Stimulated activated CD4-positive, alpha-beta T cell treated with anti-CD3 and anti-CD28 coated beads, Interleukin-4, amount 100 ng/mL, for 4 hours (primary cell): ENCODE measurements at places on chromosomes 2 and 18.

GRCh38 chr18:58077329-58077728 lies 33.3 kb downstream of the NEDD4L start:
- no peak for DNase-seq

DNA sequence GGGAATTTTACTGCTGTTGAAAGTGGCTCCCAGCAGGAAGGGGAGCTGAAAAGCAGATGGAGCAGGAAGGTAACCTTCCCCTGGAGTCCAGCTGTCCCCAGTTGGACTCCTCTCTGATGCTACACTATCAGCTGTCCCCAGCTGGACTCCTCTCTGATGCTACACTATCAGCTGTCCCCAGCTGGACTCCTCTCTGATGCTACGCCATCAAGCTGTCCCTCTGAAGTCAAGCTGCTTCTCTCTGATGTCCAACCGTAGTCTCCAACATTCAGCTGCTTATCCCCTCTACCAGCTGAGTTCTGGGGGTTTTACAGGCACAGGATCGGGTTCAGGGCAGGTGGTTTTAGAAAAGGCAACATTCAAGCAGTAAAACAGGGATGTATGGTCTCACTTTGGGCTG lies 19.8 kb upstream of the SUCLG1 start:
- DNase-seq: no peak

DNA sequence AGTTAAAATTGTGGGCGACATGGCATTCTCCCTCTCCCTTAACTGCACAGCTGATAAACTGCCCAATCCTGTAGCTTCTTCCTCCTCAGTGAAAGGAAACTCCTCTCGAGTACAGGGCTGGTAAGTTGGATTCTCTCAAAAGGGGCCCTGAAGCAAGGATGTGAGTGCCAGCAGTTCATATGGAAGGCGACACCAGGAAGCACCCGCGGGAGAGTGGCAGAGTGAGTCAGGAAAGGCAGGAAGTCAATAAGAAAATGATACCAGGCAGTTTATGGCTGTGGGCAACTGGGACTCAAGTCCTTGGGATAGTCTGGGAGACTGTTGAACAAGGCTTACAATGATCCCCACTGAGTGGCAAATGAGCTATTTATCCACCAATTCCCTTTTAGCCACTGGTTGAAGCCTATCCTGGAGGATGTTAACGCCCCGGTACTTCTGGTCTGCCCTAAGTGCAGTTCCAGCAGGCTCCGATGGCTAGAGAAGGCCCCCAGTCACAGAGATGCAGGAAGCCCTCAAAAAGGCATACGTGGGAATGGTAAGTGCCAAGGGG lies 34.8 kb downstream of the ABHD3 start:
- DNase-seq: no peak

GRCh38 chr2:237254911-237255578 lies 158.9 kb downstream of the COL6A3 start:
- DNase-seq: no peak

DNA sequence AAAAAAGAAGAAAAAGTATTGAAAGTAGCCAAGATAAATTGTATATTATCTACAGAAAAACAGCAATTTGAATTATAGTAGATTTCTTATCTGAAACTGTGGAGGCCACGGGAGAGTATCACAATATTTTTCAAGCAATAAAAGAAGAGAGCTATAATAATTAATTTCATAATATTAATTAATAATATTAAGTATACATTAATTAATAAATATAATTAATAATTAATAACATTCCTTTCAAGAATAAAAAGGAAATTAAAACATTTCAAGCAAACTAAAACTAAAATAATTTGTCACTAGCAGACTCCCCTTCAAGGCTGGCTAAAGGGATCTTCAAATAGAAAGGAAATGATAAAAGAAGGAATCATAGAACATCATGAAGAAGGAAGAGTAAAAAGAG lies 372.7 kb upstream of the KYNU start:
- no peak for DNase-seq

DNA sequence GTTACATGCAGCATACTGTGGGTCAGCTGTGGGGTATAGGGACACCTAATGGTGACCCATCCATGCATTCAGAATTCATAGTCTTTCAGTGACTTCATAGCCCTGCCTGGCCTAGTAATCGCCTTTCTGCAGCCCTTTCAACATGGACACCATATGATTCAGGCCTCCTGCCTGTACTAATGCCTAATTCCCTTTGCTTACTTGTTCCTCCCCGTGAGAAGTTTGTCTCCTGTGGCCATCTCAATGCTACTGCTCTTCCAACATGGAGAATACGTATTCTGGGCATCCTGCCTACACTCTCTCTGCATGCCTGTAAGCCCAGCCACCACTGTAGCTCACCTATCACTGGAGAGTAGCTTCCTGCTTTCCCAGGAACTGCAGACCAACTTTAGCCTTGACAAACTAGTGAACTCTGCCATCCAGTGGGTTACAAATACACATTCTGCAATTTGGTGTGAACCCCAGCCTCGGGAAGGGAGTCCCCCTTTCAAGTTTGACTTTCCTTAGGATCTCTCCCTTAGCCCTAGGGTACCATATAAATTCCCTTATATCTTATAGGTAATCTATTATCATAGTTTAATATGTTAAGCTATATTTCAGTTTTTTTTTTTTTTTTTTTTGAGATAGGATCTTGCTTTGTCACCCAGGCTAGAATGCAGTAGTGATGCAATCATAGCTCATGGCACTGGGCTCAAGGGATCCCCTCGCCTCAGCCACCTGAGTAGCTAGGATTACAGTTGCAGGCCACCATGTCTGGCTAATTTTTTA lies 22.3 kb downstream of the M1AP start:
- no peak for DNase-seq

GRCh38 chr18:7614042-7614441 lies 46.9 kb downstream of the PTPRM start:
- no peak for DNase-seq

DNA sequence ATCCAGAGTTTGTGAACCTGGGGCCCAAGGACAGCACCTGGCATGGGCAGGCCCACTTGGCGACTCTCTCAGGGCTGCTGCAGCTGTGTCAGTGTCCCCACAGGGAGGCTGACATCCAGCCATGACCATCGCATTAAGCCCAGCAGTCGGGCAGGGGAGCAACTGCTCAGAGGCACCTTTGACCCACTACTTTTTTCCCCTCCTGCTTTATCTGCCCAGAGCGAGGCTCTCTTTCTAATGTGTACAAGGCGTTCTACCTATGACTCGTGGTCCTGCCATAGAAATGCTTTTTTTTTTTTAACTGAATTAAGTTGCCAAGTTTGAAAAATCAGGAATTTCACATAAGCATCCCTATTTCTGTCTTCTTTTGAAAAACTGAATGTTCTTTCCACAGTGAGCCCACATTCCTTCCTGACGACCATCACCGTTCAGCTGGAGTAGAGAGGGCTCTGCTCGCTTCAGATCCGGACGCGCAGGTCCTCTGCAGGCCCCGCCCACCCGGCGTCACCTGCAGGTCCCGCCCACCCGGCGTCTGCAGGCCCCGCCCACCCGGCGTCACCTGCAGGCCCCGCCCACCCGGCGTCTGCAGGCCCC lies 403 bp upstream of the CLUL1 start:
- no peak for DNase-seq

- no peak for DNase-seq
Observed at GRCh38 chr2:223365158-223365679, 236.9 kb downstream of the SCG2 start.

DNA sequence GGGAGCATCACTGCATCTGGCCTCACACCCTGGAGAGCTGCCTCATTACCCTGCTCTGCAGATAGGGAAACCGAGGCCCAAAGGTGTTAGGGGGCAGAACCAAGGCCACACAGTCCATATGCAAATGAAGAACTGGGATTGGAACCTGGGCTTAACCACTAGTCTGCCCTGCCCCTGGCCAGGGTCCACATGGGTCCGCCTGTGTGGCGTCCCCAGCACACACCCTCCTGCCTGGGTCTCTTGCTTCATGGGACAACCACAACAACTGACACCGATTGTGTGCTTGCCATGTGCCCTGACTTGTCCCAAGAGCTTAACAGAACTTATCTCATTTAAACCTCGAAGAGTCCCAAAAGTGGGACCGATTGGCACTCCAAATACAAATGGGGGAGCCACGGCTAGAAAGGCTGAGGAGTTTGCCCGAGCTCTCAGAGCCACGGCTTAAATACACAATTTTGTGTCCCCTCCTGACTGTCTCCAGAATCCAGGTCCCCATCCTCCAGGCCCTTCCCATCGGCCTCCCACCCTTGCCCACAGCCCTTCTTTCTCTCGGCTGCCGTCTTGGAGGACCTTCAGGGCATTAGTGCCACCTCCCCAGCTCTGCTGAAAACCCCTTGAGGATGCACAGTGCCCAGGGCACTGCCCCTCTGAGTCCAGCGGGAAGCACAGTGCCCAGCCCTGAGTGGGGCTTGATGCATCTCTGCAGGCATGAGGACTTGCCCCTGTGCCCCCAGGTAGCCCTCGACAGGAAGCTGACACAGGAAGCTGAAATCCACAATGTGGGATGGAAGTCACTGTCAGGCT lies 5.8 kb upstream of the DUSP2 start:
- no peak for DNase-seq

DNA sequence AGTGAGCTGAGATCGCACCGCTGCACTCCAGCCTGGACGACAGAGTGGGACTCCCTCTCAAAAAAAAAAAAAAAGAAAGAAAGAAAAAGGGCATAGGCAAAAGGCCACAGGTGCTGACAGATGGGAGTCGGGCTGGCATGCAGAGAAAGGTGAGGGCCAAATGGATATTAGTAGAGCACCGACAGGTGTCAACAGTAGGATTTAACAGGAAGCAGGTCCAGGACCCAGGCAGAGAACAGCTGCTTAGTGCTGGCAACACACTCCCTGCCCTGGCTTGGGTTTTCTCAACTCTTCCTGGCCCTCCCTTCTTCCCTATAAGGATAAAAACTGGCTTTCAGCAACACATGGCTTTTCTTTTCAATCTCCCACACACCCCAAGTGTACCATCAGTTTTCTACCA lies 84.9 kb downstream of the MRO start:
- DNase-seq: no peak

- no peak for DNase-seq
Observed at GRCh38 chr2:21270708-21271122, 146.9 kb downstream of the TDRD15 start.

DNA sequence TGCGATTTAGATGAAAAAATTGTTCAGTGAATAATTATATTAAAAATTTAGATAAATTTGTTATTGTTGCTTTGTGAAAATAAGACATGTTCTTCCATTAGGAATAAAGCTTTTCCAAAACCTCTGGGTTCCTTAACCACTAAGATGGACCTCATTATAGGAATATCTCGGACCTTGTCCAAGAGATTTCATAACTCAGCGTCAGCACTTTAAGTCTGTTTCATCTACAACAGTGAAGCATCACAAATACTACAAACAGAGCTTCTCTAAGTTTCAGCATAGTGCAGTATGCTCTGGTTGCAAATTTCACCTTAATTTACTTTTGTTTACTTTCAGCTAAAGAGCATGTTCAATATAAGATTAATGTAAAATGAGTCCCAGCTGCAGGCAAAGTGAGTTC lies 150.3 kb downstream of the UBE2E3 start:
- no peak for DNase-seq

GRCh38 chr2:47719099-47719498 lies 63.8 kb upstream of the MSH6 start:
- DNase-seq: no peak

DNA sequence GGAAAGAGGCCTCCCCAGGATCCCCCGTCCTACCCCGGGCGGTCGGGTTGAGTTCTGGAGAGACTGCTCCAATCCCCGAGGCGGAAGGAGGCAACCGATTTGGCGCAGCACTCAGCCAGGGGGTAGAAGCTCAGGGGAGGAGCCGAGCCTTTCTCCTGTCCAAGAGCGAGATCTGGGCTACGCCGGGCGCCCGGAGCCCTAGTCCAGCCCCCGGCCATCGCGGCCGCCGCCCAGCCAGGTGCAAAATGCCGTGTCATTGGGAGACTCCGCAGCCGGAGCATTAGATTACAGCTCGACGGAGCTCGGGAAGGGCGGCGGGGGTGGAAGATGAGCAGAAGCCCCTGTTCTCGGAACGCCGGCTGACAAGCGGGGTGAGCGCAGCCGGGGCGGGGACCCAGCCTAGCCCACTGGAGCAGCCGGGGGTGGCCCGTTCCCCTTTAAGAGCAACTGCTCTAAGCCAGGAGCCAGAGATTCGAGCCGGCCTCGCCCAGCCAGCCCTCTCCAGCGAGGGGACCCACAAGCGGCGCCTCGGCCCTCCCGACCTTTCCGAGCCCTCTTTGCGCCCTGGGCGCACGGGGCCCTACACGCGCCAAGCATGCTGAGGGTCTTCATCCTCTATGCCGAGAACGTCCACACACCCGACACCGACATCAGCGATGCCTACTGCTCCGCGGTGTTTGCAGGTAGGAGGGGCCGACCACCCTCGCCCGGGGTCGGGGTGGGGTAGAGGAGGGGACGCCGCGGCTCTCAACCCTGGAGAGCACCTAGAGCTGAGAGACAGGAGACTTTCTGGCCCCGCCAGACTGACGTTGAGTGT lies at the start of gene DYSF:
Gene DYSF, plus strand, starts transcription at position 158 of the 817 bp plus-strand sequence.
- DNase-seq: no peak

- DNase-seq: no peak
Observed at GRCh38 chr2:189234991-189235390, 55.4 kb upstream of the COL5A2 start.

DNA sequence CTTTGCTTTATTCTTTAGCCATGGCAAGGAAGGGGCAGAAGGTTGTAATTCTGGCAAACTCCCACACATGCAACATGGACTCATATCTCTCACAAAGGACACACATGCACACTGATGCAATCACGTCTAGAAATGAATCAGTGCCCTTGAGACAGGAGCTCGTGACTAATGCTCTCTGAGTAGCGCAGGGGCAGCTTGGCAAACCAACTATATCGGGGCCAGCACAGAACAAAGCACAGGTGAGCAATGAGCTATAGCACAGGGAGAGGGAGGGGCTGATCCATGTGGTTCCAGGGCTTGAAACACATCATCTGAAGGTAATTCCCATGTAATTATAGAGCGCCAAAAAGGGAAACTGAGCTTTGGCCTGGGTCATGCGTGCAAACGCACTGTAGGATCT lies 165.2 kb upstream of the KLF7 start:
- peak; percentile 32 for DNase-seq

DNA sequence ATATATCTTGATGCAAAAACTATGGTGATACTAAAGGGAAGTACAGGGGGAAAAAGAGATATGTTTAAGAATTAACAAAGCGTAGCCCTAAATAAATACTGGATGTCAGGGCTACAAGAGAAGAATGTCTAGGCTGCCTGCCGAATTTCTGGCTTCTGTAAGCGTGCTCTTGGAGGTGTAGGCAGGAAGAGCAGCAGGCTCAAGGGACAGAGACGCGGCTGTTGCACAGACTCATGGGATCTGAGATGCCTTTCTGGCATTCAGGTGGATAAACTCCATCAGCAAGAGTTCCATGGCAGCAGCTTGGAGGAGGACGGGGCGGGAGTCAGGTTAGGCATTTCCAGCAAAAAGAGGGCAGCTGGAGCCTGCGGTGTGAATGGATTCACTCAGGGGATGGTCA lies 123.2 kb upstream of the TWIST2 start:
- DNase-seq: no peak

DNA sequence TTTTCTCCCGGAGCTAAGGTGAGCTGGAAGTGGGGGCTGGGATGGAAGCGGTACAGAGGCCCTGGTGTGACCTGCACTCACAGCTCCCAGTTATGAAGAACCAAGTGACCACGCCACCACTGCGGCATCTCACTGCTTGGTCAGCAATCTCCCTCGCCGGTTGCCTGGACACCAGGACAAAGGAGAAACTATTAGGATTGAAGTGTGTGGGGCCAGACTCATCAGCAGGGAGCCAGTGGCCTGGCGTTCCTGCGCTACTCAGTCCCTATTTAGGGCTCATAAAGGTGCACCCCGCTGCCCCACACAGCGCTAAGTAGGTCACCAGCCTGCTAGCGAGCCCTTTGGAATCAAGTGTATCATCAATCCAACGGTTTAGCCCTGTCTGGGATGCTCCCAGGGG lies 82.9 kb downstream of the ZCCHC2 start:
- DNase-seq: no peak
